Stimulated activated CD4-positive, alpha-beta T cell treated with anti-CD3 and anti-CD28 coated beads, Interleukin-15, amount 100 ng/mL, for 1 hour (primary cell): ENCODE measurements at places on chromosomes 3 and 15.

GRCh38 chr15:27527490-27528067, 556.6 kb downstream of the GABRG3 start:
- DNase-seq, result no peak

GRCh38 chr3:13303410-13303809, 116.7 kb downstream of the NUP210 start:
- no peak for DNase-seq

DNA sequence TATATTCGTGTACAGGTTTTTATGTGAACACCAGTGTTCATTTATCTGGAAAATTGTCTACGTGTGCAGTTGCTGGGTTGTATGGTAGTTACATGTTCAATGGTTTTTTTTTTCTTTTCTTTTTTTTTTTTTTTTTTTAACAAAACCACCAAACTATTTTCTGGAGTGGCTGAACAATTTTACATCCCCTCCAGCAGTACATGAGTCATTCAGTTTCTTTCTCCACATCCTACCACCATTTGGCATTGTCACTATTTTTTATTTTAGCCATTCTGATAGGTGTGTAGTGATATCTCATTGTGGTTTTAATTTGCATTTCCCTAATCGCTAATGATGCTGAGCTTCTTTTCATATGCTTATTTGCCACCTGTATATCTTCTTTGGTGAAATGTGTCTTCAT, 256.3 kb upstream of the EOMES start:
- DNase-seq, result no peak

DNA sequence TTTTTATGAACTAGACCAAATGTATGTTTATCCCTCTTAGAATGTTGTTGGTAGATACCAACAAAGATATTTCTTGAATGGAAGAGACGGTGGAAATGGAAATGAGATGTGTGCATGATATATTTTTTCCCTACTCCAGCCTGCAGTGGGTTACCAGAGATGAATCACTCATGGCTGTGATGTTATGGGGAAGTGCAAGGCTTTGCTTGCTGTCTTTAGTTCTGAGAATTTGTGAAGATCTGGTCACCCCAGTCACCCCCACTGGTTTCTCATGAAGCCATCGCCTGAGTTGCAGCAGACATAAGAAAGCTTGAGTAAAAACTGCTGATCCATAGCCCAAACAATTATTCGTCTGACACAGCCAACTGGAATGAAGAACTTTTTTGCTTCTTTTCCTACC, 78.1 kb upstream of the EOMES start:
- DNase-seq, result no peak
